ENCODE measurements at places on chromosomes 4 and X.

DNA sequence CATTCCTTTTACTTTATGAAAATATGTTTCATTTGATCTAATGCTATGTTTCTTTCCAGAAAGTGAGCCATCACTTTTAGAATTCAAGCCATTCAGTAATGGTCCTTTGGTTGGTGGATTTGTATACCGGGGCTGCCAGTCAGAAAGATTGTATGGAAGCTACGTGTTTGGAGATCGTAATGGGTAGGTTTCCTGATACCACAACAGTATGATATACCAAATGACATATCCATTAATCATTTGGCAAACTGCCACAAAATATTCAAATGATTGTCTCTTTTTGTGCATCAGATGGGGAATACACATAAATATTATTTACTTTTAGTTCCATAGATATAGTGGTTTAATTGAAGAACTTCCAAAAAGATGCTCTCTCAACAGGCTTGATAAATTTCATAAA lies 68.2 kb downstream of the HHIP start:
- DNase-seq = no peak

DNA sequence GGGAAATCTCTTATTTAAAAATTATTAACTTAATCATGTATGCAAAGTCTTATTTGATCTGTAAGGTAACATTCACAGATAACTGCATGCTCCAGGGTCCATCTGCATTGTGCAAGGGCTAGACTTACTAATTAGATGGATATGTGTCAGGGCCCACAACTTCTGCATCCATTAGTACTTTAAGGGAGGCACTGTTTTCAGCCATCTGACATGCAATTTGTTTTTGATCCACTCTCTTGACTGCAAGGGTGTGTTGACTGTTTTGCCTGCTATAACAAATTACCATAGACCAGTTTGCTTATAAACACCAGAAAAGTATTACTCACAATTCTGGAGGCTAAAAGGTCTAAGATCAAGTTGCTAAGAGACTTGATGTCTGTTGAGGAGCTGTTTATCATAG lies 542.1 kb upstream of the HS3ST1 start:
- DNase-seq = no peak

DNA sequence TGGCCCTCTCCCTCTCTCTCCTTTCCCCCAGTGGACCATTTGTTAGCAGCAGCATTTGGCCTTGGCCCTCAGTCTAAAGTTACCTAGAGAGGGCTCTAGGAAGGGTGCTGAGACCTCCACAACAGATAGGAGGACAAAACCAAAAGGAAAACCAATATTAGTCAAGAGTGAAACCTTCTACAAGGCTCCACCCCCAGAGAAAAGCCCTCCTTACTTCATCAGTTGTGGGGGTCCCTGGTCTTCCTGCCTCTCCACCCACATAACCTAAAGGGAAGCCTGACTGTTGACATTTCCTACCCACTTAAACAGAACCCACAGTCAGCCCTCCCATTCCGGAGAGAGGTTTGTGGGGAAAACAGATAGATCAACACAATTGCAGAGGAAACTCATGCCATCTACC lies 4.7 kb upstream of the CD40LG start:
- no peak for DNase-seq

- DNase-seq = no peak
These were observed 84.2 kb downstream of the CHIC1 start for GRCh38 chrX:73647212-73647611.

DNA sequence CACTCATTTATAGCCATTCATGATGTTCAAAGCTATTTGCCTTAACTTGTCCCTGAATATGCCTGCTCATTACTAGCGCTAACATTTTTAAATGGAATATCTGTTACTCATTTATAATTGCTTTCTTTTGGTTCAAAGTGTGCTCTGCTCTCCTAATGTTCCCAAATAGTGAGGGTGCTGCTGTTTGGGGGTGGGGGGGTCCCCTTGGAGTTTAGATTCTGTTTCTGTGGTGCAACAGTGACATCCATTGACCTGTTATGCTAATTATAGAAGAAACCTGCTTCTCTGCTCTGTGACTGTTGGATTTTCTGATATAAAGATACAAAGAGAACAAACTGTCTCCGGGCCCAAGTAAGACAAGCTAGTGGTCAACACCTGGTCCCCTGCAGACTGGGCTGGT lies 222.4 kb downstream of the SHROOM3 start:
- no peak for DNase-seq
